ENCODE measurements at places on chromosomes 4 and X. TPM values are rescaled to one million over a fixed set of nuclear protein-coding genes. Genes with fewer than 3 reads are reported as not detected.

GRCh38 chr4:80192937-80193336, 4.4 kb upstream of the PRDM8 start:
- no peak for DNase-seq

Gene S100G
- total RNA-seq = not detected

GRCh38 chr4:76200771-76201231, 12.8 kb downstream of the SCARB2 start:
- no peak for DNase-seq

Gene CDS1
- 0.12 TPM for total RNA-seq

GRCh38 chr4:140296335-140297220, 76.9 kb upstream of the SCOC start:
- DNase-seq = peak; percentile 22

- DNase-seq = no peak
Measured at GRCh38 chr4:18202486-18202885, 180.9 kb upstream of the LCORL start.

Gene SHISA3
- total RNA-seq = 3.2 TPM

GRCh38 chr4:38188631-38189101, 228.5 kb downstream of the PTTG2 start:
- DNase-seq = no peak

- peak; percentile 82 for DNase-seq
Measured at GRCh38 chr4:89056953-89057398, at the start of gene FAM13A. FAM13A (minus strand) TSS chr4:89057185; CDS start chr4:89056964, 221 bp downstream.

GRCh38 chrX:150352581-150352980, 10.5 kb upstream of the MAMLD1 start:
- no peak for DNase-seq

Gene FHL1
- 82.2 TPM for total RNA-seq

Data from glomerular endothelial cell (primary cell).